ENCODE measurements at places on chromosomes 12 and 14.
A peak's percentile ranks its signal among the peaks of the same experiment; 100 is the strongest.

- no peak for DNase-seq
Measured at GRCh38 chr12:109760031-109760929, 46.7 kb downstream of the FAM222A start.

DNA sequence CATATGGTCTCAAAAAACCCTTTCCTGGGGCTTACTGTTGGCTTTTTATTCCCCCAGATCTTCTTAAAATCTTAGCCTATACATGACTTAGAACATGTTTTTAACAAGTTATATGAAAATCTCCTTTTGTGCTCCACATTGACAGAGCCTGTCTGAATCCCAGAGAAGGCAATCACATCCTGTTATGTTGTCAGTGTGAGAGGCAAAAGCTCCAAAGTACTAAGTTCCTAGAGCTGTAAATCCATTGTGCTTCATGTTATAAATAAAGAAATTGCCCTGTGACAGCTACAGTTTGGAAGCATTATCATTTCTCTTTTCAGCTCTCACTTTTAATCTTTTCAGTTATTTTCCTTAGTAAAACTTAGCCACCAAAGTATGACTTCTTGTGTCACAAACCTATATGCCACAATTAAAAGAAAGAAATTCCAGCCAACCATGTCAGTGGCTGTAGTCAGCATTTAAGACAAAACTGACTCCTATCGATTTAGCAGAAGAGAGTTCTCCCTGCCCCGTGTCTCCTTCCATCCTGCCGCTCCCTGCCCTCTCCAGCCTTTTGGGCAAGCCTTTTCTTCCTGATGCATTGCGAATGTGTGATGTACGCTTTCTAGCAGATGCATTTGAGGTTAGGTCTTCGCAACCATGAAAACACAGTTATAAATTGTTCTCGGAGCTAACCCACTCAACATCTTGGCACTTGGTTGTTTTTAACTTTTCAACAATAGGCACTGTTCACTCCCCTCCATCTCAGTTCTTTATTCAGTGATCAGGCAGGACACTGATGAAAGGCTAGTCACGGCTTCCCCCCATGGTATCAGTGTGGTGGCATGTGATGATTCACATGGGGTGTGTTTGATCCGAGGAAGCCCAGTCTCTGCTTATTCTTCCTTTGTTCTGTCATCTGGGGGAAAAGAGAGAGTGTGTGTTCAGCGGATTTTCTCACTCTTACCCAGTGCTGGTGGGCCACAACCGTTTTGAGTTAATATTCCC, 143.5 kb downstream of the SSPN start:
- DNase-seq = peak; percentile 92

DNA sequence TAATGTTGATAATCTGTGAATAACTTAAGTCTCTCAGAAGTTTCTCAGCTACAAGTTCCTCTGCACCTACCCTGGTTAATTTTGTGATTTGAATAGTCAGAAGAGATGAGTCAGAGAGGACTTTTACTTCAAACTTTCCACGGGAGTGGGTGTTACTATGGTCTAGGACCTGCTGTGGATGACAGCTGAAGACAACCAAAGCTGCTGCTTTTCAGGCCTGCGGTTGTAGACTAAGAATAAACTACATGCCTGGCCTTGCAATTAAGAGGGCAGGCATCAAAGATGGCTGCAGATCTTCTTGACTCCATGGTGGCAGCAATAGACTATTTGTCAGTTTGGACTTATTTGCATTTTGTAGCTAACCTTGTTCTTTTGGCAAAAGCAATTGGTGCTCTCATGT, 227.1 kb upstream of the KRR1 start:
- DNase-seq = no peak

- no peak for DNase-seq
Measured at GRCh38 chr12:14283489-14284144, 81.9 kb upstream of the ATF7IP start.

- peak; percentile 93 for DNase-seq
Measured at GRCh38 chr12:93336291-93336741, 41.4 kb upstream of the NUDT4 start.

- DNase-seq = no peak
Measured at GRCh38 chr12:20197411-20197810, 170.9 kb upstream of the PDE3A start.

DNA sequence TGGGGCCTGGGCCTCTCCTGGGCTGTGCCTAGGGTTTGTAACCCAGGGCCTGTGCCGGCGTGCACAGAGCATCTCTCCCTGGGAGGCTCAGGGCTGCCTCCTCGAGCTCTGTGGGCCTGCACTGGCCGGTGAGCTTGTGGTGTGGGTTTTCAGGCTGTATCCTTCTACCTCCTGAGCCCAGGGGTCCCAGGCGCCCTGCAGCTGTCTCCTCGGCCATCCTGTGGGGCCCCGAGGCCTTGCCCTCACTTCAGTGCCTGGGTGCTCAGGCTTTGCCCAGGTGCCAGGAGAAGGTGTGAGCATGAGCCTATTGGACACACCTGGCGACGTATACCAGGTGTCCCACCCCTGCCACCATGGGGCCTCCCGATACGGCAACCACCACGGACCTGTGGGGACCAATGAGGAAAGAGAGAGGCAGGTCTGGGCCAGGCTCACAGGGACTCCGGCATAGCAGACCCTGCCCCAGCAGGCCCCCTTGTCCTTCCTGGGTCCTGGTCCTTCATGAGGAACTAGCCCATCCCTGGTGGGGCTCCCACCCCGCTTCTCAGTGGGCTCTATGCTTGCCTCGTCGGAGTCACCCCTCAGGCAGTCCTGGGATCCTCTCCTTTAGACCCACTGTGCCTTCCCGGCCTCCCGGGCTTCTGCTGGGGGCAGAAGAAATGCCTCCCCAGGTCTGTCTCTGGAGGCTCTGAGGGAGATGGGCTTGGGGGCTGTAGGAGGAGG, 400.2 kb downstream of the TMEM121 start:
- DNase-seq = no peak

- DNase-seq = no peak
Measured at GRCh38 chr12:90280033-90280432, 571.4 kb upstream of the ATP2B1 start.

- no peak for DNase-seq
Measured at GRCh38 chr14:56803816-56804535, 6.3 kb downstream of the OTX2 start.

Data from COLO829 (cell line).